Fibroblast of lung (primary cell): ENCODE measurements at places on chromosomes 1 and 21.

- no peaks in the 10 kb centered on the region for H3K4me1 ChIP-seq
- no peaks in the 10 kb centered on the region for H3K36me3 ChIP-seq
- no peak overlapping the region for H3K27ac ChIP-seq
- no peak for DNase-seq
- no peaks in the 10 kb centered on the region for H3K27me3 ChIP-seq
These were observed 28.5 kb downstream of the HUNK start for GRCh38 chr21:31901315-31901714.

DNA sequence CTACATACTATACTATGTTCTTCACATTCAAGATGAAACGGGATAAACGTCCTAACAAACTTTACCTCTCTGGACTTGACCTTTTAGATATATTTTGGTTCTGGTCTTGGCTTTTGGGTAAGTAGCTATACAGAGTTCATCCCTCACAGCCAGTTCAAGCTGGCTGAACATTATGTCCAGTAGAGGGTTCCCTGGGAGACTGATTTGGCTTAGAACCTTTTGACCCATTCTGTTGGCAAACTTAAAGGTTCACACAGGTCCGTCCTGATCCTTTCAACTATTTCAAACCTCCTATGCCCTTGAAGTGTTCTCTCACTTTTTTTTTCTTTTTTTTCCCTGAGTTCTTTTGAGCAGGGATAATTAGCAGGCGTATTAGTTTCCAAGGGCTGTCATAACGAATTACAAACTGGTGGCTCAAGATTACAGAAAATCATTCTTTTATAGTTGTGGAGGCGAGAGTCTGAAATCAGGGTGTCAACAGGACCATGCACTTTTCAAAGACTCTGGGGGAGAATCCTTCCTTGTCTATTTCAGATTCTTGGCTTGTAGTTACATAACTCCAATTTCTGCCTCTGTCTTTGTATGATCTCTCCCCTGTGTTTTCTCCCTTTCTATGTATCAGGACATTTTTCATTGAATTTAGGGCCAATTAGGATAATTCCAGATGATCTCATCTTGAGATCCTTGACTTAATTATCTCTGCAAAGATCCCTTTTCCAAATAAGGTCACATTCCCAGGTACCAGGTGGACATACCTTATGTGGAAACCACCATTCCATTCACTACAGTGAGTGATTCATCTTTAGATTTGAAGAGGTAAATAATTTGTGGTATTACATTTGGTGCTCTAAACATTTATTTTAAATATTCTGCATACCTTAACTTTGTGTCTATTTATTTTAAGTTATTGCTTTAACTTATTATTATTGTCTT, 257.4 kb upstream of the USP25 start:
- no peak for DNase-seq
- no peak overlapping the region for H3K27ac ChIP-seq
- no peak overlapping the region for H3K4me3 ChIP-seq
- H3K27me3 ChIP-seq = no peaks in the 10 kb centered on the region
- no peaks in the 10 kb centered on the region for H3K4me1 ChIP-seq

GRCh38 chr1:116436611-116436970, 63.5 kb downstream of the ATP1A1 start:
- no peak overlapping the region for H3K27ac ChIP-seq
- no peaks in the 10 kb centered on the region for H3K36me3 ChIP-seq
- peaks cover 9% of the 10 kb centered on the region for H3K27me3 ChIP-seq
- no peak overlapping the region for H3K4me3 ChIP-seq
- H3K4me1 ChIP-seq = no peaks in the 10 kb centered on the region
- no peak for DNase-seq

GRCh38 chr1:76799700-76800099, 67.6 kb upstream of the ST6GALNAC5 start:
- no peak overlapping the region for H3K27ac ChIP-seq
- no peaks in the 10 kb centered on the region for H3K27me3 ChIP-seq
- no peak for DNase-seq
- no peaks in the 10 kb centered on the region for H3K4me1 ChIP-seq
- H3K36me3 ChIP-seq = no peaks in the 10 kb centered on the region
- no peak overlapping the region for H3K4me3 ChIP-seq

GRCh38 chr1:235649368-235650163, at the start of gene GNG4:
Gene GNG4 (minus strand): TSS chr1:235649784. CDS start chr1:235583838, 65,946 bp downstream.
- no peak within 1 kb of the TSS for H3K27ac ChIP-seq
- H3K36me3 ChIP-seq = no peaks in the 10 kb centered on the region
- H3K4me3 ChIP-seq = peak within 1 kb of the TSS; percentile 35
- no peaks in the 10 kb centered on the region for H3K4me1 ChIP-seq

DNA sequence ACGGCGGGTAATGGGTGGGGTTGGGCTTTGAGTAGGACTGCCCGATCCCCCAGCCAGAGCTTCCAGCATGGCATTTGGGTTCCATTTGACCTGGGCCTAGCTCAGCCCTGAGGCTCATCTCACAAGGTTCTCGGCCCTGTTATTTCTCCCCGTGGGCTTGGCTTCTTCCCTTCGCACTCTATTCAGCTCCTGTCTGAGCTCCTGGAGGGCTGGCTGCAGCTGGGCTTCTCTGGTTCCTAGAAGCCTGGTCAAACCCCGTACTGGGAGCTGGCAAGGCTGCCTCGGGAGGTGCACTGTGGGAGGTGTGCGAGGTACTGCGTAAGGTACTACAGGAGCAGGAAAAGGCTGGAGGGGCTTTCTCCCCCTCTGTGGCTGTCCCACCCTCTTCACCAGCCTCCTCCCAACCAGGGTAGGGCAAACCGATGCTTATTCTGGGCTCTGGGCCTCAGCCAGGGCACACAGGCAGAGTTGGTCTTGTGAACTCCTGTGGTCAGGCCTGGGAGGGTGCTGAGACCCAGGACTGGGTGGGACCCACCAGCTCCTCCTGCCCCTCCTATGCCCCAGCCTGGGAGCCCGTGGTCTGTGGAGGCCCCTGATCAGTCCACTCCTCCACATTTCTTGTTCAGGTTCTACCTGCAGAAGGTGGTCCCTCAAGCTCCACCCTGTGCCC, 814 bp downstream of the A3GALT2 start:
- H3K27ac ChIP-seq = no peak overlapping the region
- DNase-seq = no peak
- H3K27me3 ChIP-seq = no peaks in the 10 kb centered on the region
- no peak overlapping the region for H3K4me3 ChIP-seq
- H3K4me1 ChIP-seq = no peaks in the 10 kb centered on the region

GRCh38 chr1:174433451-174433850, 14.3 kb upstream of the GPR52 start:
- peak; percentile 74 for DNase-seq
- H3K4me1 ChIP-seq = no peaks in the 10 kb centered on the region
- no peak overlapping the region for H3K4me3 ChIP-seq
- no peaks in the 10 kb centered on the region for H3K36me3 ChIP-seq

GRCh38 chr1:2814511-2815075, 13.1 kb upstream of the TTC34 start:
- no peak overlapping the region for H3K27ac ChIP-seq
- H3K4me3 ChIP-seq = no peak overlapping the region
- no peak for DNase-seq

GRCh38 chr21:26614251-26614650, 41.2 kb upstream of the CYYR1 start:
- no peaks in the 10 kb centered on the region for H3K36me3 ChIP-seq
- no peaks in the 10 kb centered on the region for H3K27me3 ChIP-seq
- no peak overlapping the region for H3K27ac ChIP-seq
- DNase-seq = peak; percentile 81
- no peaks in the 10 kb centered on the region for H3K4me1 ChIP-seq

- H3K36me3 ChIP-seq = no peaks in the 10 kb centered on the region
- no peaks in the 10 kb centered on the region for H3K4me1 ChIP-seq
- H3K27me3 ChIP-seq = no peaks in the 10 kb centered on the region
- H3K4me3 ChIP-seq = no peak overlapping the region
- no peak overlapping the region for H3K27ac ChIP-seq
These were observed 1352.7 kb upstream of the ADGRL2 start for GRCh38 chr1:80448081-80448480.

GRCh38 chr21:14870853-14871149, 194.0 kb downstream of the NRIP1 start:
- peaks cover 2% of the 10 kb centered on the region for H3K4me1 ChIP-seq
- no peak overlapping the region for H3K27ac ChIP-seq
- H3K4me3 ChIP-seq = no peak overlapping the region
- H3K36me3 ChIP-seq = no peaks in the 10 kb centered on the region
- H3K27me3 ChIP-seq = no peaks in the 10 kb centered on the region

GRCh38 chr1:174999936-175000696, at the start of gene CACYBP:
Gene CACYBP (plus strand): TSS chr1:174999947. CDS start chr1:175000181, 234 bp downstream.
- H3K4me1 ChIP-seq = peaks cover 9% of the 10 kb centered on the region
- DNase-seq = peak; percentile 38
- H3K4me3 ChIP-seq = peak within 1 kb of the TSS; percentile 92
- peak within 1 kb of the TSS; percentile 96 for H3K27ac ChIP-seq
- no peaks in the 10 kb centered on the region for H3K27me3 ChIP-seq
- H3K36me3 ChIP-seq = no peaks in the 10 kb centered on the region

DNA sequence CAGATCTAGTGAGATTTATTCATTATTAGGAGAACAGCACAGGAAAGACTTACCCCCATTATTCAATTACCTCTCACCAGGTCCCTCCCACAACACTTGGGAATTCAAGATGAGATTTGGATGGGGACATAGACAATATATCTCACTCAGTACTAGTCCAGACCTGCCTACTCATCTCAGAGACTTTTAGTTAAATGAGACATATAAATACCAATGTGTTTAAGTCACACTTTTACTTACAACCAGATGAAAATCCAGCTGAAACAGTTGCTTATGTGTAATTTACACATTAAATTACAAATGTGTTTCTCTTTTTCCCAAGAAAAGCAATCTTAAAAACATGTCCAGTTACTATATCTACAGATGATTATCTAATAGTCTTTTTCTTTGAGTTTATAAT, 1145.6 kb downstream of the KCNT2 start:
- no peak overlapping the region for H3K27ac ChIP-seq
- no peaks in the 10 kb centered on the region for H3K4me1 ChIP-seq
- H3K4me3 ChIP-seq = no peak overlapping the region
- H3K27me3 ChIP-seq = no peaks in the 10 kb centered on the region
- no peaks in the 10 kb centered on the region for H3K36me3 ChIP-seq
- DNase-seq = peak; percentile 9

DNA sequence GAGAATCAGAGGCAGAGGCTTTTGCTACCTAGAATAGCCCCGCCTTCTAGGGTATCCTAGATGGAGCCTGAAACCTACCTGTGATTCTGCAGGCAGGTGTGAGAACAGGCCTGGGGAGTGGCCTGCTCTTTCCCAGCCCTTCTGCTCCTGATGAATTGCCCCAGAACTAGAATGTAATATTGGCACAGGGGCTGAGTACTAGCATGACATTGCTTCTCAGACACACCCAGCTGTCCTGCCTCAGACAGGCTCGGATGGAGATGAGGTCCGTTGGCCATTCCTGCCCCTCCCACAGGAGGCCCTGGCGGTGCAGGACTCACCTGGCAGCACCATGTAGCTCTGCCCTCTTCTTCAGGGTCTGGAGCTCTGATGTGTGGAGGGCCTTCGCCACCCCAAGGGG, 237.6 kb downstream of the GRIK3 start:
- H3K27me3 ChIP-seq = no peaks in the 10 kb centered on the region
- H3K4me3 ChIP-seq = no peak overlapping the region
- H3K4me1 ChIP-seq = no peaks in the 10 kb centered on the region
- no peak for DNase-seq
- no peak overlapping the region for H3K27ac ChIP-seq

DNA sequence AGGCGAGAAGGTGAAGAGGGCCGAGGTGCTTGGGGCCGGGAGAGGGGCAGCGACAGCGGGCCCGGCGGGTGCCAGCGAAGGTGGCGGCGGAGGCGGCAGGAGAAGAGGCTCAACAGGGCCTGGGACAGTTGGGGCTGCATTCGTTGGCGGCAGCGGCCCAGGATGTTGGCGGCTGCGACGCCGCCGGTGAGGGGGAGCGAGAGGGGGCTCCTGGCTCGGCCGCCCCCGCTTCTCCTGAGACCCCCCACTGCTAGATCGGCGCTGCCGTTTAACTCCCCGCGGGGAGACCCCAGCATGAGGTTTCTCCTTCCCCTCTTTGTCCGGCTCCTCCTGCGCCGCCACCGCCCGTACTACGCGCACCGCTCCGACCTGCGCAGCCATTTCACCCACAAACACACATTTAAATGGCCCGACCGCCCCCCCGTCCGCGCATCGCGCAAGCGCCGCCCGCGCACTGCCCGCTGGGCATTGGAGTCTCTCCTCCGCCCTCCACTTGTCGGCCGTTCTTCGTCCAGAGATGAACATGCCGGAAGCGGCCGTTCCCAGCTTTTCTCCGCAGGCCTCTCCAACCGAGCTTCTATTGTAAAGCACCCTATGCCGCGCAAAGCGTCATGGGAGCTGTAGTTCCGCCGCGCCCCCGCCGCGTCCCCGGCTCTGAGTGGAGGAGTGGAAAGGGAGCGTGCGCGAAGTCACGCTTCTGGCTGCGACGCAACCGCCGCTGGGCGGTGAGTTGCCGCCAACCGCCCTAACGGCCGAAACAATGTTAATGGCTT, at the start of gene RSBN1:
Gene RSBN1 (minus strand): TSS at position 589 of the 773 bp plus-strand sequence. CDS start 64 bp downstream, at position 525.
- H3K4me3 ChIP-seq = peak within 1 kb of the TSS; percentile 96
- no peaks in the 10 kb centered on the region for H3K36me3 ChIP-seq
- no peaks in the 10 kb centered on the region for H3K27me3 ChIP-seq

- no peaks in the 10 kb centered on the region for H3K36me3 ChIP-seq
- no peaks in the 10 kb centered on the region for H3K27me3 ChIP-seq
- peaks cover 3% of the 10 kb centered on the region for H3K4me1 ChIP-seq
- peak; percentile 66 for DNase-seq
These were observed 1.4 kb downstream of the SLC22A15 start for GRCh38 chr1:115977499-115978258.

DNA sequence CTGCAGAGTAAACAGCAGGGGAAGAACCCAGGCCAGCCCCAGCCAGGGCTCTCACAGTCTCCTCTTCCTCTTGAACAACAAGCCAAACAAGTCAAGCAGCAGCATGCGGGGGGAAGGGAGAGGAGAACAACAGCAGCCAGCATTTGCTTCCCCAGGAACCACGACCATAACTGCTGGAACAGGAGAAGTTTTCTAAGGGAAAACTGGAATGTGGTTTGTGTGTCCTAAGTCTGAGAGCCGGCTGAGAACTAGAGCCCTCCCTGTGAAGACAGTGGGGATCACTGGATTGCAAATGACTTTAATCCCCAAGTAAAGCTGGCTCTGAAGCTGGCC, 48.2 kb downstream of the COQ8A start:
- H3K27me3 ChIP-seq = no peaks in the 10 kb centered on the region
- H3K4me3 ChIP-seq = no peak overlapping the region
- no peak for DNase-seq
- no peak overlapping the region for H3K27ac ChIP-seq
- H3K4me1 ChIP-seq = no peaks in the 10 kb centered on the region
- no peaks in the 10 kb centered on the region for H3K36me3 ChIP-seq

- no peaks in the 10 kb centered on the region for H3K4me1 ChIP-seq
- no peak for DNase-seq
- H3K27me3 ChIP-seq = no peaks in the 10 kb centered on the region
- H3K27ac ChIP-seq = no peak overlapping the region
These were observed 13.0 kb downstream of the TIE1 start for GRCh38 chr1:43313771-43314170.

GRCh38 chr21:44511219-44511937, 28.6 kb downstream of the KRTAP10-1 start:
- H3K27ac ChIP-seq = no peak overlapping the region
- no peak overlapping the region for H3K4me3 ChIP-seq
- no peak for DNase-seq
- H3K36me3 ChIP-seq = no peaks in the 10 kb centered on the region
